Smooth muscle cell of the umbilical artery (primary cell): ENCODE measurements at places on chromosomes 2 and 18. TPM values are rescaled to one million over a fixed set of nuclear protein-coding genes. Genes with fewer than 3 reads are reported as not detected.

The MYO3B gene
- 0.32 and 0.89 TPM in 2 replicates for total RNA-seq

The CRYGD gene
- not detected in 2 replicates for total RNA-seq

The CDH2 gene
- 523 and 677 TPM in 2 replicates for total RNA-seq

The CCDC141 gene
- total RNA-seq, result not detected in 2 replicates

The DTNA gene
- total RNA-seq, result 6.8 and 18.1 TPM in 2 replicates

The INPP5D gene
- total RNA-seq, result 0.59 and 2.4 TPM in 2 replicates

The TMEM198 gene
- 0.88 and 1.2 TPM in 2 replicates for total RNA-seq

The SNORC gene
- 0.89 and 1.2 TPM in 2 replicates for total RNA-seq

The PKP4 gene
- 20.8 and 39.7 TPM in 2 replicates for total RNA-seq

The TLX2 gene
- not detected in 2 replicates for total RNA-seq

The CPO gene
- 0.30 TPM in 1 of 2 replicates, not detected in the other for total RNA-seq

The SAG gene
- total RNA-seq, result not detected in 2 replicates

The DSG1 gene
- not detected in 2 replicates for total RNA-seq

The ST6GAL2 gene
- total RNA-seq, result 10.7 and 12.9 TPM in 2 replicates

The SLC19A3 gene
- 0.18 and 2.4 TPM in 2 replicates for total RNA-seq

The PROM2 gene
- total RNA-seq, result 0.30 and 0.83 TPM in 2 replicates

The CYRIA gene
- 0.30 and 0.51 TPM in 2 replicates for total RNA-seq

The IMPA2 gene
- 1.2 and 3.9 TPM in 2 replicates for total RNA-seq

The LYPD6B gene
- 2.1 and 2.6 TPM in 2 replicates for total RNA-seq

The SEPTIN10 gene
- total RNA-seq, result 56.4 and 102 TPM in 2 replicates

The RND3 gene
- 325 and 420 TPM in 2 replicates for total RNA-seq

The RPRM gene
- not detected in 2 replicates for total RNA-seq

The RETREG2 gene
- 55.4 and 60.6 TPM in 2 replicates for total RNA-seq

The ECEL1 gene
- total RNA-seq, result not detected in 2 replicates

The SERPINB5 gene
- total RNA-seq, result not detected in 2 replicates

The DBI gene
- total RNA-seq, result 71.5 and 80.2 TPM in 2 replicates

The SDC1 gene
- total RNA-seq, result 77.2 and 102 TPM in 2 replicates

The SPHKAP gene
- total RNA-seq, result not detected in 2 replicates
